Right renal pelvis (tissue), 4 donors: ENCODE measurements at places on chromosomes 11 and 22.

DNA sequence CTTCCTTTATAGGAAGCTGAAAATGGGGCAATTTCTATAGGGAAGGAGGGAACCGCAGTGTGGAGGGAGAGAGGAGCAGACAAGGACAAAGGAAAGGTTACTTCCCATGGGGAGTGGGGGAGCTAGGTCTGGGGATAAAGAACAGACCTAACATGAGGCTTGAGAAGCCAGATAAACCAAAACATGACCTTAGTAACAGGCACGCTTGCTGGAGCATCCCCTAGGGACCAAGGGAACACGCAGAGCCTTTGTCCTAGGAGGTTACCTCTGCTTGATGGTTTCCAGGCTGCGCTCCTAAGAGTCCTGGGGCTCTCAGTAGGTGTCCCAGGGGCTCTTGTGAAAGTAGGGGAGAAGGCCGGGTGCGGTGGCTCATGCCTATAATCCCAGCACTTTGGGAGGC, 271.4 kb upstream of the NCAM1 start:
- DNase-seq = no peak

DNA sequence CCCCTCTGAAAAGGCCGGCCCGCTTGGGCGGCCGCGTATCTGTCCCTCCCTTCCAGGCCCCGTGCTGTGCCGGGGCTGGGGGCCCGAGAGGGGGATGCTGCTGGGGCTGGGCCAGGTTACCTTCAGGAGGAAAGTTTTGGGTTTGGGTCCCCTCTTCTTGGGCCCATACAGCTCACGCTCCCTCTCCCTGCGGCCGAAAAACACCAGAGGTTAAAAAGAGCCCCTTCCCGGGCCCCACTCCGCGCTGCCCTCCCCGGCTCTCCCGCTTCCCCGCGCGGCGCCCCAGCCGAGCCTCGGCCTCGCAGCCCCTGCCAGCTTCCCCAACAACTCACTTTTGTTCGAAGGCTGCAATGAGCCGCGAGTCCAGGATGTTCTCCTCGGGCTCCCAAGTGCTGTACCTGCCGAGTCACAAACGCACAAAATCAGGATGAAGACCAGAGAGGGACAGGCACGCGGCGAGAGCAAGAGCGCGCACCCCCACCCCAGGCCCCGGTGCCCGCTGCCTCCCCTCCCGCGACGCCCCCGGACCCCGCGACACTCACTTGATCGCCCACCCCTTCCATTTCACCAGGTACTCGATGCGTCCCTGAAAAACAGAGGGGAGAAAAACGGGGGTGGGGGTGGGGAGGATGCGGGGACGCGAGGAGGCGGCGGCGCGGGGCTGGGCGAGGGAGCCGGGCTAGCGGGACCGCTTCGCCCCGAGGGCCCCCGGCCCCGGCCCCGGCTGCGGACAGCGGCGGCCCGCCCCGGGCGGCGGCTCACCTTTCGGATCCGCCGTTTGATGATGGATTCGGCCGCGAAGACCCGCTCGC, 450 bp downstream of the CBX6 start:
- no peak for DNase-seq

- DNase-seq = no peak
These were observed 17.6 kb downstream of the BLID start for GRCh38 chr11:122098261-122098980.

DNA sequence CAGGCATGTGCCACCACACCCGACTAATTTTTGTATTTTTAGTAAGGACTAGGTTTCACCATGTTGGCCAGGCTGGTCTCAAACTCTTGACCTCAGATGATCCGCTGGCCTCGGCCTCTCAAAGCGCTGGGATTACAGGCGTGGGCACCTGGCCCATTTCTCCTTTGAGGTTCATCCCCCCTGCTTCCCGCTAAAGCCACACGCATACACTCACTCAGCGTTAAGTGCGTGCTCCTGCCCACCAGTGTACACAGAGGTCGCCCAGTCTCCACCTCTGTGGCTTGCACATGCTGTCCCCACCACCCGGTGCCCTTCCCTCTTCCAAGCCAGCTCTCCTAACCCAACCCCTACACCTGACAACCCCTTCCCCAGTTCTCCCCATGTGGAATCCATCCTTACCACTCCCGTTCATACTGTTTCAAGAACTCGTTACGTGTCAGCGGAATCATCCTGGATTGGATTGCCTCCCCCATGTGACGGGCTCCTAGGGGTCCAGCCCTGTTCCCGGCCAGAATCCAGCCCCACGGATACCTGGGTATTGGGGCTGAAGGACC, 15.7 kb upstream of the CYTH4 start:
- DNase-seq = no peak

- no peak for DNase-seq
These were observed 108.8 kb downstream of the PPP6R3 start for GRCh38 chr11:68569357-68569756.

GRCh38 chr11:69367211-69367964, 73.4 kb downstream of the MYEOV start:
- no peak for DNase-seq

GRCh38 chr11:19323502-19323901, 82.8 kb upstream of the E2F8 start:
- no peak for DNase-seq

DNA sequence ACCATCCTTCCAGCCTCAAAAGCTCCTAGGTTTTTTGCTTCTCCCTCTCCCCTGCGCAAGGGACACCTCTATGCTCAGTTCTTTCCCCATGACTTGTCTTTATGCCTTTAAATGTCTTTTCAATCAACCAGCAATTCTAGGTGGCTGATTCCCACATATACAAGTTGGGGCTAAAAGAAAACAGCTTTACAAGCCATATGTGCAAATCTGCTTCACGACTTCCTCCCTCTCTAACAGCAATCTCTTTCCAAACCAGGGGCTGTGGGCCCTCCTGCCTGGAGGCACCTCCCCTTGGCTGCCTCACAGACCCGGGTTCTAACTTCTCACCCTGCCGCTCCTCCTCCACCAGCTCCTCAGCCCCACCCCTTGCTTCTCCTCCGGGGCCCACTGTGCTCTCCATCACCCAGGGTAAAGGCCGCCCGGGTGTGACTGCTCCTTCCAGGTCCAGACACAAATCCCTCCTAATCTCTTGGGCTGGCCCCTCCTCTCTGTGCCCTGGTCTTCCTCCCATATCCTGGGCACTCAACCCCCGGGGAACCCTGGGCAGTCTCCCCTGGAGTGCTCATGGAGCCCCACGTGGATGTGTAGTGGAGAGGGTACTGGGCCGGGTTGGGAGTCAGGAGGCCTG, 14.1 kb downstream of the TMPRSS13 start:
- no peak for DNase-seq

- DNase-seq = no peak
These were observed 15.6 kb downstream of the SDHAF2 start for GRCh38 chr11:61445516-61445915.

GRCh38 chr22:18994701-18995326, 58.7 kb upstream of the PRODH start:
- no peak for DNase-seq

DNA sequence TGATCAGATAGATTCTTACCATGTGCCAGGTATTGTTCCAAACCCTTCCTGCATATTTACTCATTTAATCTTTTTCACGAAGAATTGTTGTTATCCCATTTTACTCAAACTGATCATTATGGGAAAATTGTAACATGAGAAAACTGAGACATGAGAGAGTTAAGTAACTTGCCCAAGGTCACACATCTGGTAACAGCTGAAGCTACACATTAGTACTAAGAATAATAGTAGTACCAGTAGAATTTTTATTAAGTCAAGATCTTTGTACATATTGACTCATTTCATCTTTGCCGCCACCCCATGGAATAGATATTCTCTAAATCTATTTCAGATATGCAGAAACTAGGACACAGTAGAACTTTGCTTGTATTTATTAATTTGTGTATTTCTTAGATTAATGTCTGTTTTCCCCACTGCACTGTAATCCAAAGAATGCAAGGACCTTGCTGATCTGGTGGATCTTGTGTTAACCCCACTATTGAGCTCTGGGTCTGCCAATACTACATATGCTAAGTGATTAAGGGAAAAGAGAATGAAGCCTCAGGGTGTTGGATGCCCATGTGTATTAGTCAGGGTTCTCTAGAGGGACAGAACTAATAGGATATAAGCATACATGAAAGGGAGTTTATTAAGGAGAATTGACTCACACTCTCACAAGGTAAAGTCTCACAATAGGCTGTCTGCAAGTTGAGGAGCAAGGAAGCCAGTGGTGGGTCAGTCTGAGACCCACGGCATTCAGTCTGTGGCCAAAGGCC, 72.8 kb downstream of the PARVA start:
- DNase-seq = no peak

- peak; percentile 33 for DNase-seq
These were observed 7.3 kb downstream of the CERK start for GRCh38 chr22:46730568-46731245.

DNA sequence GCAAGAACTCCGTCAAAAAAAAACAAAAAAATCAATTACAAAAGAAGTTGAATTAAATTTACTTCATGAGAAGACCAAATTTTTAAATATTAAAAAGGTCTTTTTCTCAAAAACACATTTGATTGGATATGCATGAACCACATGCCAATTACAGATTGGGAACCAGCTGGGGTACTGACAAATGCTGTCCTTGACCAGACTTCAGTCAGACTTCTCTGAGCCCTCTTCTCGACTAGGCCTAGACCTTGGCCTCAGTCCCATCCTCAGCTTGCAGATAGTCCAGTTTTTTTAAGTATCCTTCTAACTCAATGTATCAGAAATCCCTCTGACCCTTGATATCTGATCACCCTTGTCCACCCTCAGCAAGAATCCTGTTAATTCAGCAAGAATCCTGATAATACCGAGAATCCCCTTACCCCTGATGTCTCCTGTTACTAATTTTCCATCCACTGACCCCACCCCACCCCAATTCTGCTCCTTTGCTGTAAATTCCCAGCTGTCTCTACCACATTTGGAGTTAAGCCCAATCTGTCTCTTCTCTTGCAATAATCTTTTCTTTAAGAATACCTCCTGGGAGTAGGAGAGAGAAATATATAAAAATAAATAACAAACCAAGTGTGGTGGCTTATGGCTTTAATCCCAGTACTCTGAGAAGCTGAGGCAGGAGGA, 30.9 kb downstream of the OR4D9 start:
- DNase-seq = no peak

DNA sequence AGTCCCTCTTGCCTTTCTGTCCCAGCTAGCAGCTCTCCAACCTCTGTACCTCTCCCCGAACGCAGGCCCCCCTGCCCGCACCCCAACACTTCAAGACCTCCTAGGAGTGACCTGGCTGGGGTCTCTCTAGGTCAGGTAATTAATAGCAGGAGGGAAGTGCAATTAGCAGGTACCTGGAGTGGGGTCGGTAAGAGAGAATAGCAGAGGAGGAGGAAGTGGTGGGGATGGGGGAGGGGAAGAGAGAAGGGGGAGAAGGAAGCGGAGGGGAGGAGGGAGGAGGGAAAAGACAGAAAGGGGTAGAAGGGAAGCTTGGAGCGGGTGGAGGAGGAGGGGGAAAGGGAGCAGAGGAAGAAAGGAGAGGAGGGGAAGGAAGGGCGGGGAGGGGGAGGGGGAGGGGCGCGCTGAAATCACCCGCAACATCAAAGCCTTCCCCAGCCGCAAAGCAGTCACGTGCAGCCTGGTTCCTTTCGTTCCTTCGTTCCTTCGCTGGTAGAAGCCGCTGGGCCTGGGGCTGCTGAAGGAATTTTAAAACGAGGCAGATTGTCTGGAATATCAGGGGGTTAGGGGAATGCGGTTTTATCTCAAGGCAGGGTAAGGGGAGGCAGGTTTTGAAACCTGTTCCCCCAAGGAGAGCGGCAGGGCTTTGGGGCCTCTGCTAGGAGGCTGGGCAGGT, 29.3 kb upstream of the TCF20 start:
- DNase-seq = no peak

- no peak for DNase-seq
These were observed 38.7 kb upstream of the CRTAM start for GRCh38 chr11:122799406-122800105.

DNA sequence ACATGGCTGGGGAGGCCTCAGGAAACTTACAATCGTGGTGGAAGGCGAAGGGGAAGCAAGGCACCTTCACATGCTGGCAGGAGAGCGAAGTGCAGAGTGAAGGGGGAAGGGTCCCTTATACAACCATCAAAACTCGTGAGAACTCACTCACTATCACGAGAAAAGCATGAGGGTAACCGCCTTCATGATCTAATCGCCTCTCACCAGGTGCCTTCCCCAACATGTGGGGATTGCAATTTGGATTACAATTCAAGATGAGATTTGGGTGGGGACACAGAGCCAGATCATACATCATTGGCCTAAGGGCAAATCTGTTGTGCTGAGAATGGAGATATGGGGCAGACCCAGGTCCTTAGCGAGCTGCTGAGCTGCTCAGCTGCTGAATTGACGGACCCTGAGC, 13.1 kb downstream of the C1QTNF6 start:
- DNase-seq = no peak

GRCh38 chr22:45290410-45290936, 5.7 kb downstream of the UPK3A start:
- no peak for DNase-seq

DNA sequence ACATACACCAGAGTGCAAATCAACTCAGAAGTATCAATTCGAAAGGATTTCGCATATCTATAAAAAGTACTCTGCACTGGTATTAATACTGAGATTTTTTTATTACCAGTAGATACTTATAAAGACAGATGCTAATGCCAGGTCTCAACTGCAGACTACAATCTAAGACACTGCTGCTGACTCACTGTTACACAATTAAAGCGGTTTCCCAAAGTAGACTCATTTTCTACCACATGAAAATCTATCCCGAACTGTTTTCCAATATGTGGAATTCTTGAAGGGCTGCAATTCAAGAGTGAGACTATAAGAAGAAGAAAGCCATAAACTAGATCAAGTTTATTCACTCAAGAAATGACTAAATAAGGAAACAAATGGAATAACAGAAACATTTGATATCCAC, 57.2 kb upstream of the ARHGAP32 start:
- DNase-seq = no peak

DNA sequence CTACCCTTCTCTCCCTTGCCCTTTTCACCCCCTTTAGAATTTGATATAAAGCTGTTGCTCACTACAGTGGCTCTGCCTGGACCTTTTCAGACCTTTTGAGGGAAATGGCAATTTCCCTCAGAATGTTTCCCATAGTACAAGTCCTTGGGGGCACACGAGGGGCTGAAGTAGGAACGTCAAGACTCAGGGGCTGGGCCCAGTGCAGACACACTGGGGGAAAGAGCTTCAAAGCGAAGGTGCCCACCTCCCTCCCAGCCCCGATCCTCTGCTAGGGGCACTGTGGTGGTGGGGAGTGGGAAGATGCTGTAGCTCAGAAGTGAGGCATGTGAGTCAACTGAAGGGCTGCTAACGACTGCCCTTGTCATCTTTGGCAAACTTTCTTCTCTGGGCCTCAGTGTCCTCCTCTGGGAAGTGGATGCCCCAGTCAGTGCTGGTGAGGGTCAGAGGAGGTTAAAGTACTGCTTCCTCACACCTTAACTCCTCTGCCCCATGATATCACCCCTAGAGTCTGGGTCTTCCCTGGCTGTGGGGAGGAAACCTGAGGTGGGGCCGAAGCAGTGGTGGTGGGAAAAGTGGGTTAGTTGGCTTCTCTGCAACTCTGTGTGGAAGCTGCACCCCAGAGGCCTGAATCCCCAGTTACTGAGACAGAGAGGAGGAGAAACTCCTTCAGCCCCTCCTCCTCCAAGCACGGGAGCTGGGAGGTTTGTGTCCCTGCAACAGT, 425.3 kb upstream of the B3GAT1 start:
- no peak for DNase-seq

GRCh38 chr11:82814379-82814778, 80.7 kb upstream of the FAM181B start:
- DNase-seq = no peak

- no peak for DNase-seq
These were observed 869 bp upstream of the EIF4ENIF1 start for GRCh38 chr22:31490496-31490925.

GRCh38 chr22:41913842-41914534, 886 bp downstream of the SHISA8 start:
- no peak for DNase-seq
